ENCODE measurements at places on chromosomes 13 and 19.

GRCh38 chr19:55426042-55426441 is 17.1 kb downstream of the SHISA7 start:
- DNase-seq, result no peak

GRCh38 chr13:112899281-112900225 is 69.5 kb upstream of the MCF2L start:
- DNase-seq, result no peak

DNA sequence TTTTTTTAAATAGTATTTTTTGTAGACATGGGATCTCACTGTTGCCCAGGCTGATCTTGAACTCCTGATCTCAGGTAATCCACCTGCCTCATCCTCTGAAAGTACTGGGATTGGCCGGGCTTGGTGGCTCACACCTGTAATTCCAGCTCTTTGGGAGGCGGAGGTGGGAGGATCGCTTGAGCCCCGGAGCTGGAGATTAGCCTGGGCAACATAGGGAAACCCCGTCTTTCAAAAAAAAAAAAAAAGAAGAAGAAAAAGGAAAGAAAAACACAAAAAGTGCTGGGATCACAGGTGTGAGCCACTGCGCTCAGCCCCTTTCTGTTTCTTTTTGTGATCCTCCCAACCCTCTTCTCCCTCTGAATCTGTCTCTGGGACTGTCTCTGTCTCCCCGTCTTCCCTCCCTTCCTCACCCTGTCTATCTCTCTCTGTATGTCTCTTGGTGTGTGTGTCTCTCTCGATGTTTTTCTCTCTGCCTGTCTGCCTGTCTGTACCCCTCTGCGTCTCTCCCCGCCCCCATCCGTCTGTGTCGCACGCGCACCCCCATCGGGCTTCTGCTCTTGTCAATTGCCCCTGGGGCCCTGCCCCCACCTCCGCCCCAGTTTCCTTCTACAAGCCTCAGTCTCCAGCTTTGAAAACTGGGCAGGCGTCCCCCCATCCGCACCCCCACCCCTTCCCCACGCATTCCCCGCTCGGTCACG is 540 bp upstream of the ZFP36 start:
- peak; percentile 54 for DNase-seq

DNA sequence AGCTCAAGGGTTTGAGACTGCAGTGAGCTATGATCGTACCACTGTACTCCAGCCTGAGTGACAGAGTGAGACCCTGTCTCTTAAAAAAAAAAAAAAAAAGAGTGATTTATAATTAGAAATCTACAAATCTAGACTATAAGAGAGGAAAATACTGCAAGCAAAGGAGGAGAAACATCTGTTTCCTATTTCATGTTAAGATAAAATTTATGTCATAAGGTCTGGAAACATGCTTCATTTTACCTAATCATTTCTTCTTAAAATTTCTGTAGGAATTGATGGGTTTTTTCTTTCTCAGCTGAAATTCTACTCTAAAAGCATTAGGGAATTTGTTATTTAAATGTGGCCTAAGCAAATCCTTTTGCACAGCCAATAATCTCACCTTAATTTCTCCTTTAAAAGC is 53.2 kb downstream of the C13orf42 start:
- no peak for DNase-seq

- no peak for DNase-seq
These were observed 19.9 kb downstream of the SERPINE3 start for GRCh38 chr13:51359352-51359751.

- no peak for DNase-seq
These were observed 1639.9 kb downstream of the SLITRK5 start for GRCh38 chr13:89310943-89311672.

DNA sequence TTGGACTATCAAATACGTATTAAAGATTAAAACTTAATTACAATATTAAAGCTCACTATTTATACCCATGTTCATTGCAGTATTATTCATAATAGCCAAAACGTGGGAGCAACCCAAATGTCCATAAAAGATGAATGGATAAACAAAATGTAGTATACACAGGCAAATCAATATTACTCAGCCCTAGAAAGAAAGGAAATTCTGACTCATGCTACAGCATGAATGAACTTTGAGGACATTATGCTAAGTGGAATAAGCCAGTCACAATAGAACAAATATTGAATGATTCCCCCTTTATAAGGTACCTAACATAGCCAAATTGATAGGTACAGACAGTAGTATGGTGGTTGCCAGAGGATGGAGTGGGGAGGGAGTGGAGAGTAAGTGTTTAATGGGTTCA is 457.3 kb downstream of the FGF14 start:
- DNase-seq, result no peak

DNA sequence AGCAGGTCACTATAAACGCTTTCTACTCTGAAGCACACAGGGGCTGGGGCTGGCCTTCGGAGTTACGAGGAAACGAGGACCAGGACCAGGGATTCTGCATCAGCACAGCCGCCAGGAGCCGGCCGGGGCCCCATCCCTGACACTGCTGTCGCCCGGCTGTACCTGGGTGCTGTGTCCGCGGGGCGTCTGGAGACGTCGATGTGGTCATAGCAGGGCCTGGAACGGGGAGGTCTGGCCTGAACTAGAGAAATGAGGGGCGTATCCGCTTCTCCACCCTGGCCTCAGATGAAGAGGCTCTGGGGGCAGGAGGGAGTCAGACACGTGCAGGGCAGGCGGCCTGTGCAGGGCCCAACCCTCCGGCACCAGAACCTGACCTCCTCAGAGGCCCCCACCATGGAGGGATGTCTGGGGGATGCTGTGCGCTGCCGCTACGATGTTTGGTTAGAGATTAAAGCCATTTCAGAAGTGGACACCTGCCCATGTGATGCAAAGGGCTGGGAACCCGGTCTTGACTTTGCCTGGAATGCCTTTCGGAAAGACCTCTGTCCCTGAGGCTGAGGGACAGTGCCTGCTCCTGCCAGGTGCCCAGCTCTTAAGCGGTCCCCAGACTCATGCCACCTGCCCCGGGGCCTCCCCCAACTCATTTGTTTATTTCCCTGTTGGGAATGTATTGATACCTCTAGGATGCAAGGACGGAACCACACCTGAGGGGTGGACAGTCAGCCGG is 21.4 kb downstream of the GAS6 start:
- DNase-seq, result no peak

DNA sequence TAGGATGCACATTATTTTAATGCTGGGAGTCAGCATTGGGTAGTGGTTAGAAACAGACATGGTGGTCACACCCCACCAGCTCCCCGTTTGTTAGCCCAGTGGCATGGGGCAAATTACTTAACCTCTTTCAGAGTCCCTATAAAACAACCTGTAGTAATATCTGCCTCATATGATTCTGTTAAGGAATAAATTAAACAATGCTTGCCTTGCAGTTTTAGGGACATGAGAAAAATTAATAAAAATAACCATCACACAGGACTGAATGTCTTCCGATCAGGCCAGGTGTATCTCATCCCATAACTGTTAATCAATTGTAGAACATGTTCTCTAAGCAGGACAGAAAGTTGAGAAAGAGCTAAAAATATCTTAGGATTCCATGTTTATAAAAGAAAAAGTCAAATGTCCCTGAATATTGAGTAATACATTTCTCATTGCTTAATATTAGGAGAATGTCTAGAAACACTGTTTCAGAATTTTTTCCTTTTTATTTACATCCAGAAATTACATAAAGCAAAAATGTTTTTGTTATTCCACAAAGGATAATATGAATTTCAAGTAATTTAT is 196.5 kb downstream of the GPC6 start:
- DNase-seq, result no peak

DNA sequence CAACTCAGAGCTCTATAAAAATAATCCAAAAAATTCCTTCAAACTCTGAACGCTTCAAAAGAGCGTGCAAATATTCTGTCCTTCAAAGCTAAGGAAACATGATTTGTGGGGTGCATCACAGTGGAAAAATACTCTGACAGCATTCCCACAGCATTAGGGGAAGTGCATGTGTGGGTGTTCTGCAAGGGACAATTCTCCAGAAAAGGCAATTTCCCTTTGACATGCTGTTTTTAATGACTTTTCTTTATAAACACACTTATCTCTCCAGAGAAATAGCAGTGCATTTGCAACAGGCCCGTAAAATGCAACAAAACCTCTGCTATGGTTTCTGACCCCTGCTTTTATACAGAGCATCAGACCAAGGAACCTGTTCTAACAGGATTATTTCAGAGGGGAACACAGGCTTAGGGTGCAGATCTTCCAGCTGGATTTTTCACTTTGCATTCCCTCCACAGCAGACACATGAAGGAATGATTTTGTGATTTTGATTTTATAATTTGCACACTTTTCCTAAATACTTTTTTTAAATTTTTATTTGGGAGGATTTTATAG is 42.6 kb downstream of the KL start:
- DNase-seq, result no peak

- no peak for DNase-seq
These were observed 2.8 kb upstream of the KCNN1 start for GRCh38 chr19:17963936-17964691.

DNA sequence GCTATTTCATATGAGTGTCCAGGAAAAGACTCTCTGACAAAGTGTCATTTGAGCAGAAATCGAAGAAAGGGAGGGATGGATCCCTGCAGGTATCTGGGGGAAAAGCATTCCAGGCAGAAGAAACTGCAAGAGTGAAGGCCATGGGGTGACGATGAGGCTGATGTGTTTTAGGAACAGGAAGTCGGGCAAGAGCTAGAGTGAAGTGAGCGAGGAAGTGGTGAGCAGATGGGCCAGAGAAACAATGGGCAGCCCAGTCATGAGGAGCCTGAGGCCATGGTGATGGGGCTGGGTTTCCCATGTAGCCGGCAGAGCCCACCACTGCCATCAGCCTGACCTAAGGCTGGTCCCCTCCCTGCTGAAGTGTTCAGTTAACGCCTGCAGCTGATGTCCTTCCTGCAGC is 150.2 kb downstream of the TNFSF13B start:
- no peak for DNase-seq

- DNase-seq, result no peak
These were observed 71.5 kb downstream of the KCTD15 start for GRCh38 chr19:33868076-33868735.

DNA sequence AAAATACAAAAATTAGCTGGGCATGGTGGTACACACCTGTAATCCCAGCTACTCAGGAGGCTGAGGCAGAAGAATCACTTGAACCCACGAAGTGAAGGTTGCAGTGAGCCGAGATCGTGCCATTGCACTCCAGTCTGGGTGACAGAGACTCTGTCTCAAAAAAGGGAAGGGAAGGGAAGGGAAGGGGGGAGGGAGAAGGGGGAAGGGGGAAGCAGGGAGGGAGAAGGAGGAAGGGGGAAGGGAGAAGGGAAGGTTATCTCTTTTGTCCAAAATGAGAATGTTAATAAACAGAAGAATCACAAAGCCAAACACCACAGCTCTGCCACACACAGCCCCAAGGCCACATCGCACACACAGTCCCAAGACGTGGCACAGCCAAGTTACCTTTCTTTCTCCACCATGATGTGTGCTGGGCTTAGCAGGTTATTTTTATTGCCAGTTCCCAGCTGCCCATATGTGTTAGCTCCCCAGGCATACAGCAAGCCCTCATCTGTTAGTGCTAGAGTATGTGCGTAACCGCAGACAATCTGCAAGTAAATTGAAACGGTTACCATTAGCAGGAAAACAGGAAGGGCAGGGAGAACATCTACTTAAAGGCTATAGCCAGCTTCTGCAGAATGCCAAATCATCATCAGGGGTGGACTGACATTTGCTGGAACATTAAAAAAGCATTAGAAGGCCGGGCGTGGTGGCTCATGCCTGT is 34.3 kb downstream of the RCBTB1 start:
- DNase-seq, result no peak

DNA sequence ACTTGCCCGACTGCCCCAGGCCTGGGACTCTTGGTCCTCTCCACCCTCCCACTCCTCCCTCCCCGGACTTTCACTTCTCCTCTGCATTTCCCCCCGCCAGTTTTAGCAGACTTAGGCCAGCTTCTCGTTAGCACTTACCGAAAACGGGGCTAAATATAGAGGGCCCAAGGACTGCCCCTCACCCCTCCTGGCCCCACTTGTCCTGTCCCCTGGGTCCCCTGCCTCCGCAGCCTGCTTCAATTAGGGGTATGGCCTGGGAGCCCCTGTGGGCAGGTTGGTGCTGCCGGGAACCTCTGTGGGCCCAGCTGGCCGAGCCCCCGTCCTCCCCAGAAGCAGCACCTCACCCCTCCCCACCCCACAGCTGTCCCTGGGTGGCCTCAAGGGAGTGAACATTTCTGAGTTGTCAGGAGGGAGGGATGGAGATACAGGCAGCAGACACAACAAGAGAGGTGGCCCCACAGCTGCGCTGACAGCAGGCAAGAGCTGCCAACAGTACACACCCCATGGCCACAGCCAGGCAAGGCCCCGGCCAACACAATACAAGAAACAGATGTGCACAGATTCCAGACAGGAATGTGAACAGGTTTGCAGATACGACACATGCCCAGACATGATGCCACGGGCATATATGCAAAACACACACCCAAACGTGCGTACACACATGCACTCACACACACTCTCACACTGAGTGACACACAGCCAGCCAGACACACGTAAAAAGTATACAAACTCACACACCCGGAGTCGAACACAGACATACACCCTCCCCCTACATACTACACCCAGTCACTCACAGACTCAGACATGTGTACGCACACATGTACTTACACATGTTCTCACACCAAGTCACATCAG is 2.6 kb downstream of the POU2F2 start:
- DNase-seq, result no peak

DNA sequence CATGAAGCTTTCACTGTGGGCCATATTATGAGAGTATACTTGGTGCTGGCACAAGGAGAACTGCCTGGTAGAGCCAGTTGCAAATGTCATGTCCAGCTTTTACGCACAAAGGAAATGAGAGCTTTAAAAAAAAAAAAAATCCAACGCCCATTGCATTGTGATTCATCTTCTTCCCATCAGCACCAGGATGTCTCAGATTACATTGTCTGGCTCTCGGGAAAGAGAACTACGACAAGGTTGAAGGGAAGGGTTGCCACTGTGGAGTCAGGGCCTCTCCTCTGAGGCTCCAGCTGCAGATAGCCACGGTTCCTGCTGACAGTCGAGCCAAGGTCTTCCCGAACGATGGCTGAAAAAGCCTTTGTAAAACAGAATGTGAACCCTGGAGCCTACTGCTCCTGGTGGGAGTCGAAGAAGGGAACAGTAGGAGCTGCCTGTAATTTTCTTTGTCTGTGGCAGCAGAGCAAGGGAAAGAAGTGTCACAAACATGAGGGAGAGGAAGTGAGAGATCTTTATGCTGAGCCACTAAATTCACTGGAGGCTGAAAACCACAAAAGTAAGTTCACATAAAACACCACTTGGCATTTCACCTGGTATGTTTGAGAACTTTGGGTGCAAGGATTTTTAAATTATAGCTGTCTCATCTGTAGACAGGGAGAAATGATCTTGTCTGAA is 704.7 kb downstream of the DIAPH3 start:
- DNase-seq, result no peak
